ENCODE measurements at places on chromosomes 13 and 19. TPM values are rescaled to one million over a fixed set of nuclear protein-coding genes. Genes with fewer than 3 reads are reported as not detected.

Gene NR2F6
- total RNA-seq: 157 TPM

Gene SHISA7
- 0.35 TPM for total RNA-seq

Gene CABP5
- not detected for total RNA-seq

Gene CYP2S1
- 9.1 TPM for total RNA-seq

Gene ZNF382
- total RNA-seq: 15.4 TPM

Gene CDX2
- 113 TPM for total RNA-seq

Gene C19orf44
- 2.0 TPM for total RNA-seq

Gene PRR22
- 6.8 TPM for total RNA-seq

Gene ZNF345
- 3.4 TPM for total RNA-seq

Gene ZNF723
- total RNA-seq: not detected

Gene RASIP1
- 8.6 TPM for total RNA-seq

Gene VAV1
- total RNA-seq: 10.7 TPM

Gene TLE2
- 66.5 TPM for total RNA-seq

Gene SACS
- 19.0 TPM for total RNA-seq

Gene SULT2B1
- 0.51 TPM for total RNA-seq

Gene ZNF536
- total RNA-seq: 1.3 TPM

Gene OR7A5
- total RNA-seq: not detected

Gene ZNF493
- total RNA-seq: 33.4 TPM

Gene NAT14
- total RNA-seq: 5.5 TPM

Gene KMT5C
- 19.3 TPM for total RNA-seq

Gene CLEC4G
- 2.5 TPM for total RNA-seq

Gene USHBP1
- 2.6 TPM for total RNA-seq

Gene KLK10
- total RNA-seq: 0.58 TPM

Gene NCR1
- 0.73 TPM for total RNA-seq

Gene PDE4C
- 7.7 TPM for total RNA-seq

Gene FREM2
- 3.3 TPM for total RNA-seq

Gene CYP2A7
- not detected for total RNA-seq

Gene TEX101
- 0.35 TPM for total RNA-seq

Gene ZNF528
- total RNA-seq: 21.9 TPM

Gene NDUFA11
- total RNA-seq: 213 TPM

Gene CYP4F12
- 70.5 TPM for total RNA-seq

Gene APOE
- 32.7 TPM for total RNA-seq

Gene ZNF112
- total RNA-seq: 7.5 TPM

Gene IQCN
- total RNA-seq: 8.0 TPM

Gene KCNK6
- total RNA-seq: 25.6 TPM

Gene SIGLEC5
- total RNA-seq: 0.84 TPM

Gene TMIGD2
- 1.3 TPM for total RNA-seq

Gene PLPP2
- total RNA-seq: 75.4 TPM

Gene ZNF99
- 0.22 TPM for total RNA-seq

Gene ZNF525
- 11.9 TPM for total RNA-seq

Gene LILRA1
- 0.49 TPM for total RNA-seq

Gene ZNF17
- 11.0 TPM for total RNA-seq

Gene IGFL3
- total RNA-seq: not detected

Gene ATP4A
- total RNA-seq: not detected

Gene PNMA8A
- 0.20 TPM for total RNA-seq

Gene ZNF626
- 12.2 TPM for total RNA-seq

Gene WDR62
- 4.1 TPM for total RNA-seq

Gene CDC42EP5
- total RNA-seq: 319 TPM

Measured in mucosa of descending colon (tissue), 3 donors.